ENCODE measurements at places on chromosomes 11 and 22.

DNA sequence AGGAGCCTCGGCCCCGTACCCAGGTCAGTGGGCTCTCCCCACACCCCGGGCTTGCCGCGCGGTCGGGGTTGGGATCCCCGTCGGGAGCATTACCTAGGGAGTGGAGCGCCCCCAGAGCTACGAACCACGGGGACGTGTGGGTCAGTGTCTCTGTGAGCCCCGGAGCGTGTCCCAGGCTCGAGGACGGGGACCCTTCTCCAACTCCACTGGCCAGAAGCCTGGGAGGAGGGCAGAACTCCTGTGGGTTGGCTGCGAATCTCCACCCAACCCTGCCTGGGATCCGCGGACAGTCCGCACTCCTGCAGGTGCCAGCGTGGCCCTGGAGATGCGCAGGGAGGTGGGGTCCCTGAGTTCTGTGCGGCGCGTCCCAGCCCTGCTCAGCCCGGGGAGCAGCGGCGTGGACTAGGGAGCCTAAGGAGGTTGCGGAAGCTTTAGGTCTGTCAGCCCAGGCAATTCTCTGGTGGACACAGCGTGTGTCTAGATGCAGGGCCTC, 346 bp downstream of the PPFIBP2 start:
- DNase-seq = no peak

DNA sequence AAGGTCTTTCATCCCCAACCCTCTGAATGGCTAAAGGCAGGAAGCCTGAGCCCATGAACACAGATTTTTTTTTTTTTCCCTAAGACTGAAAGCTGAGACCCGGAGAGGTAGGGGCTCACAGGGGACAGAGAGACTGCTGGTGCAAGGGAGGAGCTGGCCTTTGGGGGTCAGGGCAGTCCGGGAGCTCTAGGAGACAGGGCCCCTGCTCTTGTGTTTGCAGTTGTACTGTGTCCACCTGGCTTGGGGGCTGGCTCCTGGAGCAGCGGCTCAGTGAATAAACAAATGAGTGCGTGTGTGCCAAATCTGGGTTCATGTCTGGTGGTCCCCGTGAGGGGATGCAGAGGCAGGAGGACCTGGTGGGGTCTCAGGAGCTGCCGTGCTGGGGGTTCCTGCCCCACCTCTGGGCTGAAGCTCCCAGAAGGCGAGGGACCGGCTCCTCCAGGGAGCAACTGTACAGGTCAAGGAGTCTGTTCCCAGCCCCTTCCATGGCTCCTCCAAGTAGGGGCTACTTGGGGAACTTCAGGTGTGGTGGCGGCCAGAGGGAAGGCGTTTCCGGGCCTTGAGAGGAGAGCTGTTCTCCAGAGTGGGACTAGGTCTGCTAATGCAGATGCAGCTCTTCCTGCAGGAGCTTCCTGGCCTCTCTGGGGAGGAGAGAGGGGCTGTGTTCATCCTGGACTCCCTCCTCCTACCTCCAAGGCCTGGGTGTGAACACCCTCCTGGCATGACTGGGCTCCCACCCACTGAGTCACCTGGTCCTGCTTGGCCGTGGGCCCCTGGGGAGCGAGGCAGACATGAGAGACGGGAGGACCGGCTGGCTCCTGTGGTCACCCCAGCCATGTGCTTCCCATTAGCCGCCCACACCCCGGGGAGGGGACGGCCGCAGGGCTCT, 57.6 kb downstream of the FBXO7 start:
- DNase-seq = no peak

GRCh38 chr11:85661972-85662664, 2.8 kb downstream of the CREBZF start:
- DNase-seq = peak; percentile 56

DNA sequence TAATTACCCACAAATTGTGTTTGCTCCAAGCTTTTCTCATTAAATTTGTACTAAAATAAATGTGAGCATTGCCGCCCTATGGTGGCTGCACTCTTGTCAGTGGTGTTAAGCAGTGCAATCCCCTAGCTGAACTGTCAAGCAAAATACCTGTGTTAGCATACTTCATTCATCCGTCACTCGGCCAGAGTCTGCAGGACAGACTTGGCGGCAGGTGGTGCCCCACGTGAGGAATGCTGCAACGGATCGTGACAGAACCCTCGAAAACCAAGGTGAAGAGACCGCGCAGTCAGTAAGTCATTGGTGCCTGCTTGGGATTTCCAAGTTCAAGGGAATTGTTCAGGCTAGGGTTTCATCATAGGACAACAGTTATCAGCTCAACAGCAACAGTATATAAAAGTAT, 1592.1 kb upstream of the TENM4 start:
- DNase-seq = no peak

DNA sequence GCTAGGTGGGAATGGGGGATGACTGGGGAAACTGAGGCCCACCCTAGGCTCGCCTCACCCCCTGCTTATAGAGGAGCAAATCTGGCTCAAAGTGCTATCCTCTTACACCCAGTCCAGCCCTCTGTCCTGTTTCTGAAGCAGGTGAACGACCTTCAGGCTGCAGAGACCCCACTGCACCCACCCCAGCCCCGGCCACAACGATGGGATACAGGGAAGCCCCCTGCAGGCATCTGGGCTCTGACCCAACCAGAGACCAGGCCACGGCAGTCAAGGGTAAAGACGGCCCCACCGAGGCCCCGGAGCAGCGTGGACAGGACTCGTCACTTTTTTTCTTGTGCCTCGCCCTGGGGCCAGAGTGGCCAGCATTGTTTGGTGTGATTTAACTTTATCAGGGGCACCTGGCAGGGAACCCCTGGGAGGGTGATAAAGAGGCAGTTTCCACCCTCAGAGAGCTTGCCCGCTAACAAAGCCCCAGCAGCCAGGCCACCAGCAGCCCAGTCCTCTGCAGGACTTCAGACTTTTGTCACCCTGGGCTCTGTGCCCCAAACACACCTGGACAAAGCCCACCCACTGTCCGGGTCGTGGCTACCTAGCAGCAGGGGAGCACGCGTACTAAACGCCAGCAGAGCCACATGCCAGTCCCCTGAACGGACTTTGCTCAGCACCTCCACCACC, 612.6 kb downstream of the TBC1D22A start:
- no peak for DNase-seq

- no peak for DNase-seq
Measured at GRCh38 chr22:46951350-46951749, 188.9 kb downstream of the TBC1D22A start.

GRCh38 chr22:32340411-32340810, 17.3 kb upstream of the RFPL3 start:
- no peak for DNase-seq

- DNase-seq = no peak
Measured at GRCh38 chr11:100719809-100720221, 32.7 kb downstream of the ARHGAP42 start.

DNA sequence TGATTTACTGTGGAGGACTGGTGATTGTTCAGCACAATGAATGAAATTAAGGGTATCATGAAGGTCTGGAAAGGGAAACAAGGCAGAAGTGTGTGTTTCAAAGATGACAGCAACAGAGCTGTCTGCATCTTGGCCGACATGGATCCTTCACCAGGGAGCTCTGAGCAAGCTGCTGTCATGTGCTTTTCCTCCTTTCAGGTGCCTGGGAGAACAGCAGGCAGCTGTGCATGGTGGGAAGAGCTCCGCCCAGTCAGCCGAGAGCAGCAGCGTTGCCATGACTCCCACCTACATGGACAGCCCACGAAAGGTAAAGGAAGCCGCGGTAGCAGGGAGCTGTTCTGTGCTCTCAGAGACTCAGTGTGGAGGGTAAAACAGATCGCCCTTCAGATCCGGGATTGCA, 87.1 kb upstream of the YWHAH start:
- no peak for DNase-seq

DNA sequence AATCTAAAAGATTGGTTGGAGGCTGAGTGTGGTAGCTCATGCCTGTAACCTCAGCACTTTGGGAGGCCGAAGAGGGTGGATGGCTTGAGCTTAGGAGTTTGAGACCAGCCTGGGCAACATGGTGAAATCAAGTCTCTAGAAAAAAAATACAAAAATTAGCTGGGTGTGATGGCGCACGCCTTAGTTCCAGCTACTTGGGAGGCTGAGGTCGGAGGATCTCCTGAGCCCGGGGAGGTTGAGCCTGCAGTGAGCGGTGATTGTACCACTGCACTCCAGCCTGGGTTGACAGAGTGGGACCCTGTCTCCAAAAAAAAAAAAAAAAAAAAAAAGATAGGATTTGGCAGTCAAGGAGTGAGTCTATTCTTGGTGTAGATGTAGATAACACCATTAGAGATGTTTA, 10.6 kb downstream of the FOLR1 start:
- DNase-seq = no peak

GRCh38 chr11:64358536-64358906, 441 bp upstream of the RPS6KA4 start:
- DNase-seq = no peak

DNA sequence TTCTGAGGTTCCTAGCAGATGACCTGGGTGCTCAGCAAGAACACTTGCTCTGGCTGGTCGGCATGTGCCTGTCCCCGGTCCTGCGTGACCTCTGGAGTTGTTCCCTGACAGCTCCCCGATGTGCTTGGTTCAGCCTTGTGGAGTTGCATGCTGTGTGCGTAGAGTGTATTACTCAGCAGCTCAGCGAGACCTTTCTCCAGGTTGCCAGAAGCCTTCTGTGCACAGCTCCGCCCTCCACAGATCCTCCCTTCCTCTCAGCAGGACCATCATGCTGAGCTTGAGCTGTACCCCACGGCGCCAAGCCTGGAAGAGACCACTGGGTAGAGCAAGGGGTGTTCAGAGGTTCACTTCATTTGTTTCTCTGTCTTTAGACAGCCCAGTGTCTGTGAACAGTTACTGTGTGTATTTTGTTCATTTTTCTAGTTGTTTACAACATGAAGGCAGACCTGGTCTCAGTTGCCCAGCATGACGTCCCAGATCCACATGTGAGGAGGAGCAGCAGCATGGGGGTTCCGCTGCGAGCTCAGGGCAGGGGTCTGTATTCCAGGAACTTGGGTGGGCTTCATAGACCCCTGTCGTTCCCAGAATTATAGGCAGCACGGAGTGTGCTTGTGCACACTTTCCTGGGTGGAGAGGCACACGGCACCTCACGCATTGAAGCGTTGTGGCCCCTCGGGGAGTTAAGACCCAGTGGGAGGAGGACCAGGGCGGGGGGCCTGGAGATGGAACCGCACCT, 148.6 kb downstream of the IGLL1 start:
- DNase-seq = no peak

- peak; percentile 43 for DNase-seq
Measured at GRCh38 chr11:93727985-93728791, 13.1 kb downstream of the TAF1D start.

- no peak for DNase-seq
Measured at GRCh38 chr11:34343153-34343552, 14.7 kb downstream of the ABTB2 start.

GRCh38 chr11:120017582-120018150, 120.2 kb downstream of the TRIM29 start:
- DNase-seq = no peak

GRCh38 chr11:97557399-97557798, 1167.6 kb downstream of the JRKL start:
- DNase-seq = no peak

- no peak for DNase-seq
Measured at GRCh38 chr11:101848262-101848661, 66.5 kb upstream of the CEP126 start.

DNA sequence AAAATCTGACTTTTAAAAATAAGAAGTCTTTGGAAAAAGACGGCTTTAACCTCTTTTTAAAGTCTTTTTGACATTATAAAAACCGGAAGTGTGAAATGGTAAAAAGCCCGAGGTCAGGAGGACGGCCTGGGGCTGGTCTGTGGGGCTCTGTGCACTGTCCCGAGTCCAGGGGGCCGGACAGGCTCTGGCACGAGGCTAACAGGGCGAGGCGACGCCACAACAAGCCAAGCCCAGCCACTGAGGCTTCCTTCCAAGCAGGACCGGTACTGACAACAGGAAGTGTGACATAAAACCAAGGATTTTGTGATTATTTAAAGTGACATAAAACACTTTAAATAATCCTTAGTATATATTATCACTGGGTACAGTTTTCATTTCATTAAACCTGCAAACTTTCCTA, 39.2 kb downstream of the BRD1 start:
- DNase-seq = peak; percentile 70
